ENCODE measurements at places on chromosomes 2 and 18.
A peak's percentile ranks its signal among the peaks of the same experiment; 100 is the strongest.

GRCh38 chr2:127149384-127149783 is 42.4 kb upstream of the BIN1 start:
- no peak for DNase-seq

DNA sequence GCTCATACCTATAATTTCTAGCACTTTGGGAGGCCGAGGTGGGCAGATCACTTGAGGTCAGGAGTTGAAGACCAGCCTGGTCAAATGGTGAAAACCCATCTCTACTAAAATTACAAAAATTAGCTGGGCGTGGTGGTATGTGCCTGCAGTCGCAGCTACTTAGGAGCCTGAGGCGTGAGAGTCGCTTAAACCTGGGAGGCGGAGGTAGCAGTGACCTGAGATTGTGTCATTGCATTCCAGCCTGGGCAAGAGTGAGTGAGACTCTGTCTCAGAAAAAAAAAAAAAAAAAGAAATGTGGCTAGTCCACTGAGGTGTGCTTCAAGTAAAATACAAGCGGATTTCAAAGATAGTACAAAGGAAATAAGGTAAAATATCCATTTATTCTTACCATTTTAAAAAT is 46.2 kb downstream of the RBKS start:
- DNase-seq: no peak

GRCh38 chr18:9905401-9905922 is 8.4 kb upstream of the VAPA start:
- no peak for DNase-seq

- no peak for DNase-seq
Measured at GRCh38 chr18:50506362-50506761, 53.5 kb upstream of the MAPK4 start.

GRCh38 chr2:192004188-192004963 is 157.5 kb upstream of the CAVIN2 start:
- no peak for DNase-seq

GRCh38 chr2:27262379-27263286 is at the start of gene SLC30A3:
SLC30A3 (minus strand) TSS chr2:27263047; CDS start chr2:27262906, 141 bp downstream.
- DNase-seq: peak; percentile 67

- no peak for DNase-seq
Measured at GRCh38 chr18:30903566-30903965, 139.0 kb downstream of the DSC3 start.

GRCh38 chr18:59871711-59872362 is 28.0 kb upstream of the PMAIP1 start:
- no peak for DNase-seq

GRCh38 chr2:116719836-116720235 is 1094.7 kb upstream of the DDX18 start:
- no peak for DNase-seq

- DNase-seq: no peak
Measured at GRCh38 chr2:180017784-180018183, 10.7 kb upstream of the CWC22 start.

- DNase-seq: no peak
Measured at GRCh38 chr2:37773371-37774130, 102.1 kb upstream of the CDC42EP3 start.

DNA sequence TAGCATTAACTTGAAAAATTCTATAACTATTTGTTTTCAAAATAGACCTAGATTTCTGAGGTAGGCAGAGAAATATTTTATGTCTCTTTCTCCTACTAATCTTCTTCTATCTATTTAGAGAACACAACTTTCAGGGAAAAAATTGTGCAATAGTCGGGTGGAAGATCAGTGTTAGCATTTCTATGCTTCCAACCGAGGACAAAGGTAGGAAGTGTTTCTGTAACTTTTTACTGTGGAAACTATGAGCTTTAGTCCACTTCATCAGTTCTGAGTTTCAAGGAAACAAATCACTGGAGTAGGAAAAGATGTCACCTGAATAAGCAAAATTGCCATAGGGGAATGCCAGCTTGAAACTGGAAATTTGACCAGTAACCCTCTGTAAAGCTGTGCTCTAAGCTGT is 207.7 kb upstream of the CTAGE1 start:
- no peak for DNase-seq

DNA sequence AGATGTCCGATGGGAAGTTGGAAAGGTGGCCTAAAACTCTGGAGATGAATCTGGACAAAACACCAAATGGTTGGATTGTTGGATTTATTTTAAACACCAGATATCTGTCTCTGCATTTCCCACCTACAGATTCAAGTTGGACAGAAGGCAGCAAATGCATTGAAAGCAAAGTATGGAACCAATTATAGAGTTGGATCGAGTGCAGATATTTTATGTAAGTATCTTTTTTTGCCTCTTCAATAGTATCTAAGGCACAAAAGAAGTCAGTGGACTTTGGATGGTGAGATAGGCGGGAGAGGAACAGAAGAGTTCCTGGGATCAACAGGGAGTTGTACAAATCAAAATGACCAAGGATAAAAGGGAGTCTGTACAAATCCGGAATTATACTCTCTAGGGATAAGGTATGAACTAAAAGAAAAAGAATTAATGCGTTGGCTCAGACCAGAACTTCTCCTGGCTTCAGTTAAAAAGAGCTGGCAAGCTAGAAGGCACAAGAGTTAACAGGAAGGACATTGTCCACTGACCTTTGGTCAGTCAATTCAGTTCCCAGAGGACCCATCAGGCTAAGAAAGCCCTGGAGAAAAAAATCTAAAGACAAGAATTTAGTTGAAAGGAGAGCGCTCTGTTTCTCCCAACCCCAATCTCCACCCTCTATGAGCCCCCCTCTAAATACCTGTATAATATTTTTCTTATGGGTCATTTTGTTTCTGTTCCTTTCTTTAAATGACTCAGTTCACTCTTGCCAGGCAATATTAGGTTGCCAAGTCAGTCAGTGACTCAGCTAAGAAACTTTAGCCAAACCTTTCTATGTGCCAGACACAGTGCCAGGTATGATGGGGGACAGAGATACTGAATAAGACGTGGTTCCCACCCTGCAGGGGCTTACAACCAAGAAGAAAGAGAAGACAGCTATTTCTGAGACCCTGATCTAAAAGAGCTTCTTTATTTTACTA is 29.1 kb downstream of the CPO start:
- DNase-seq: no peak

DNA sequence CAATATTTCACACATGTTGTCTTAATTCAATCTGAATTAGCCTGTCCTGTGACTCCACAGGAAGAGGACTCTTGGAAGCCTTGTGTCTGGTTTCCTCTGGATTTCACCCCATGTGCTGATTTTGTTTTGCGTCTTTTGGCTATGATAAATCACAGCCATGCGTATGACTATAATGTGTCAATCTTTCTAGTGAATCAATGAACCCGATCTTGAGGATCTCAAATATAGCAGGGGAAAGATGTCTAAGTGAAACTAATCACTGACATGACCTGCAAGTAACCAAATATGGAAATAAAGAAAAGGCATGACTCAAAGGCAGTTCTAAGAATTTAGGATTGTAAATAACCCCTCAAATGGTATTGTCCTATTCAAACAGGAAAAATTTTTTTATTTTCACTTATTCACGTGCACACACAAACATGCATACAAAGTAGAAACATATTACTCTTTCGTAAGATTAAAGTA is 8.2 kb downstream of the WDFY1 start:
- DNase-seq: no peak

- DNase-seq: no peak
Measured at GRCh38 chr2:67896476-67896875, 166.3 kb downstream of the C1D start.

GRCh38 chr18:58843688-58844035 is 21.0 kb upstream of the ZNF532 start:
- DNase-seq: no peak

- no peak for DNase-seq
Measured at GRCh38 chr2:73685764-73686438, 43.7 kb upstream of the NAT8 start.

DNA sequence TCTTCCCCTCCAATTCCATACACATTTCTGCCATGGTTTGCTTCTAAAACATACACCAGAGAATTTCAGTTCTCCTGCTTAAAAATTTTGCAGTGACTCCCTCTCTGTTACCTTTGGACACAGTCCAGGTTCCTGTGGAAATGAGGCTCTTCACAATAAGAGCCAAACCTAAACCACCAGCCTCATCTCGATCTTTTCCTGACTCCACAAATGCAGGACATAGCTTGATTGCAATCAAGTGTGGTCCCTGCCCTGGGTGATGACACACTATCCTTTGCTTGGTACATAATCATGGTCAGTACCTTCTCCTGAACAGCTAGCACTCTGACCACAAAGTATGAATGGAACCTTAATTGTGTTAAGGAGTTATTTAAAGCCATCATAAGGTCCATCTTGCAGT is 134.9 kb upstream of the CHAC2 start:
- DNase-seq: no peak

DNA sequence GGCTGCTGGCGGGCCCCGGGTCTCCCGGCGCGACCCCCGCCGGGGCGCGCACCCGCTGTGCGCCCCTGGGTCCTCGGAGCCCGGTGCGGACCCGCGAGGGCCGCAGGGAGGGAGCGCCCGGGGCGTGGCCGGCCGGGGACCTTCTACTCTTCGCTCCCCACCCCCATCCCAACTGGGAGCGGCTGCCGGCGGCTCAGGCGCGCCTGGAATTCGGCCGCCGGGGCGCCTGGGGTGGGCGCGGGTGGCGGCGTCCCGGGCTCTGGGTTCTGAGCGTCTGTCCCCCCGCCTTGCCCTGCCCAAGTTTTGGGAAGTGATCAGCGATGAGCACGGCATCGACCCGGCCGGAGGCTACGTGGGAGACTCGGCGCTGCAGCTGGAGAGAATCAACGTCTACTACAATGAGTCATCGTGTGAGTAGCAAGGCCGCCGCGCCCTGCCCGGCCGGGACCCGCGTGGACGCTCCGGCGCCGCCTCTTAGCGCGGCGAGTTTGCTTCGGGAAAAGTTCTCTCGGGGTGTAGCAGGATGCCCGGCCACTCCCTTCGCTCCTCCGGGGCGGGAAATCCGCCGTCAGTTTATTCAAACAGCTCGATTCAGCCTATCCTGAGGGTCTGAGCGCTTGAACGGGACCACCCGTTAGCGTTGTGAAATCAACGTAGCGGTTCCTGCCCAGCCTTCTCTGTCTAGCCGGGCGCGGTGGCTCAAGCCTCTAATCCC is 502 bp downstream of the TUBB6 start:
- DNase-seq: peak; percentile 89

- DNase-seq: no peak
Measured at GRCh38 chr18:39455285-39455684, 1889.7 kb upstream of the CELF4 start.

DNA sequence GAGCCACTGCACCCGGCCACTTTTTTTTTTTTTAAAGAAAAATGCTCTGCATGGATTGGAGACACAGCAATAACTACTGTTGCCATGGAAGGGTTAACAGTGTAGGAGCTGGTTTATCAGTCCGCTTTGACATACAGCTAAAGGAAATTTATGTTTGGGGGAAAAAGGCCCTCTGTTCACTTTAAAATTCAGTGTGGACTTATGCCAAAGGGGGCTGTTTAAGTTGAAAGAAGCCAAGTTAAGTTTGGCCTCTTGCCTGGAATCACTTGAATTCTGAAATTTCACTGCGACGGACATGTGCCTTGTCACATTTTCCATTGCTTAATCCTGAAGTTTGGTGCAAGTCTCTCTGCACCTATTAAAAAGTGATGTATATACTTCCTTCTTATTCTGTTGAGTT is 3.1 kb downstream of the KCNE4 start:
- DNase-seq: no peak

DNA sequence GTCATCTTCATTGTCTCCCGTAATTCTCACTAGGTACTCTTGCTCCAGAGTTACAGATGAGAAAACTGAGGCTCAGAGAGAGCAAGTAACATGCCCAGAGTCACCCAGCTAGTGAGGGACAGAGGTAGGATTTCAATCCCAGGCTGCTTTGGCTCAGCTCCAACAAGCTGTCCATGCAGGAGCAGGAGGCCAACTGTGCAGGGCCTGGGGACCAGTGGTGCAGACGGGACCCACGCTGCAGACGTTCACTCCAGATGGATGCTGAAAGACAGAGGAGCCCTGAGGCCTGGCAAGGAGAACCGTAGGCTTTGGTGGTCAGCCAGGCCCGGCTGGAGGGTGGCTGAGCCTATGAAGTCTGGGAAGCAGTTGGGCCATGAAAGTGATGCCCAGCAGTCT is 102.6 kb downstream of the MCFD2 start:
- peak; percentile 76 for DNase-seq
